ENCODE measurements at places on chromosomes 7 and 10. TPM values are rescaled to one million over a fixed set of nuclear protein-coding genes. Genes with fewer than 3 reads are reported as not detected.

Gene GBX1
- total RNA-seq: not detected

Gene TRIM73
- 0.72 TPM for total RNA-seq

Gene SERPINE1
- 3,652 TPM for total RNA-seq

Gene UNCX
- total RNA-seq: not detected

Gene PKD2L1
- not detected for total RNA-seq

Gene NXPH1
- total RNA-seq: not detected

Gene GNAT3
- total RNA-seq: 0.16 TPM

Gene MRPS24
- 165 TPM for total RNA-seq

Gene VPS26A
- 30.3 TPM for total RNA-seq

Gene MSMB
- not detected for total RNA-seq

Gene ABCB1
- total RNA-seq: not detected

Gene MALRD1
- total RNA-seq: 0.08 TPM

Gene C10orf53
- not detected for total RNA-seq

Gene OR2A1
- total RNA-seq: 0.24 TPM

Measured in epithelial cell of alveolus of lung (primary cell).